ENCODE measurements at places on chromosomes 4 and X.
A peak's percentile ranks its signal among the peaks of the same experiment; 100 is the strongest.

- DNase-seq: no peak
These were observed 176.8 kb downstream of the LARP7 start for GRCh38 chr4:112813790-112814189.

DNA sequence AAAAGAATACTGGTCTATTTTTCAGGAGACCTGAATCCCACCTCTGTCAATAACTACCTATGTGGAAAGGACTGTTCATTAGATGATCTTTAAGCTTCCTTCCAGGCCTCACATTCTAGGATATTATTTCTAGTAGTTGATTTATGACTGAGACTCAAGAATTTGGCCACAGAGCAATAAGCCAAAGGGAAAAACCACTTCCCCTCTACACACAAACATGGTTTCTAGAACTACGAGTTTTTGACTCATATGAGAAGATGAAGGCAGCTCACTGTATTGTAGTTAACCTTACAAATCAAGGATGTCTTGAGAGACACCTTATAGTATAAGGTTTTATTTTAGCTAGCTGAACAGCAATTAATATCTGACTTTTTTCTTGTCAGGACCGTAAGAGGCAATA, 36.9 kb upstream of the GDPD2 start:
- DNase-seq: no peak

DNA sequence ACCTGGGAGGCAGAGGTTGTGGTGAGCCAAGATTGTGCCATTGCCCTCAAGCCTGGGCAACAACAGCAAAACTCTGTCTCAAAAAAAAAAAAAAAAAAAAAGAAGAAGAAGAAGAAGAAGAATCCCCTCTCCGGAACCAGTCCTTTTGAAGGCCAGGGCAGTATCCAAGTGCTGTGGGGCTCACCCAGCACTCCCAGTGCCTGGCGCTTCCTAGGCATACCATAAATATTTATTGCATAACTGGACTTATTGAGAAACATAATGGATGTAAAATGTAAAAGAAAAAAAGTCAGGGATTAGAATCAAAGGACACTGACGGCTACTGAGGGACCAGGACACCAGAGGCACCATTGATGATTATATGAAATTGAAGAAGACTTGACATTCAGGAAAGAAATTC, 162.1 kb upstream of the KIT start:
- no peak for DNase-seq

GRCh38 chr4:38364383-38364963, 299.5 kb upstream of the KLF3 start:
- no peak for DNase-seq

GRCh38 chr4:125760201-125760819, 445.6 kb downstream of the FAT4 start:
- DNase-seq: no peak

- DNase-seq: peak; percentile 63
These were observed 47.8 kb upstream of the SETD7 start for GRCh38 chr4:139603576-139604410.

GRCh38 chr4:162343967-162344366, 180.2 kb upstream of the FSTL5 start:
- no peak for DNase-seq

GRCh38 chr4:4837316-4837715, 22.1 kb upstream of the MSX1 start:
- no peak for DNase-seq

- no peak for DNase-seq
These were observed 239.7 kb upstream of the CLNK start for GRCh38 chr4:10924274-10924673.

DNA sequence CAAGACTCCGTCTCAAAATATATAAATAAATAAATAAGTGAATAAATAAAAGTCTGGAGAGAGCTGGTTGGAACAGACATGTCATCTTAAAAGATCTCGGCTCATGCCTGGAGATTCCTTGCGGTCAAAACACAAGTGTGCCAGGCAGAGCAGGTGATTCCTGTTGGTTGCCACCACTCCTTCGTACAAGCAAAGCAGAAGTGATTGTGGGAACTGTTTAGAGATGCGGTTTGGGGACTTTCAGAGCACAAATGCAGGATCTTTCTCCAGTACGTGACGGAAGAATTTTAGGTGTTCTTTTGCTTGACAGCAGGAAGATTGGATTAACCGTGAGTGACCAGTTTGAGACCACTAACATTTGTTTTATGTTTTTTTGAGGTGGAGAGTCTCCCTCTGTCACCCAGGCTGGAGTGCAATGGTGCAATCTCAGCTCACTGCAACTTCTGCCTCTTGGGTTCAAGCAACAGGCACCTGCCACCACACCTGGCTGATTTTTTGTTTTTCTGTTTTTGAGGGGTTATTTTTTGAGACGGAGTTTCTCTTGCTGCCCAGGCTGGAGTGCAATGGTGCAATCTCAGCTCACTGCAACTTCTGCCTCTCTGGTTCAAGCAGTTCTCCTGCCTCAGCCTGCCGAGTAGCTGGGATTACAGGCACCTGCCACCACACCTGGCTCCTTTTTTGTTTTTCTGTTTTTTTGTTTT, 2.8 kb upstream of the CRLF2 start:
- peak; percentile 45 for DNase-seq

- DNase-seq: no peak
These were observed 64.4 kb upstream of the PDLIM3 start for GRCh38 chr4:185599553-185600243.

GRCh38 chrX:143788265-143788664, 67.7 kb upstream of the SPANXN2 start:
- peak; percentile 0 for DNase-seq

DNA sequence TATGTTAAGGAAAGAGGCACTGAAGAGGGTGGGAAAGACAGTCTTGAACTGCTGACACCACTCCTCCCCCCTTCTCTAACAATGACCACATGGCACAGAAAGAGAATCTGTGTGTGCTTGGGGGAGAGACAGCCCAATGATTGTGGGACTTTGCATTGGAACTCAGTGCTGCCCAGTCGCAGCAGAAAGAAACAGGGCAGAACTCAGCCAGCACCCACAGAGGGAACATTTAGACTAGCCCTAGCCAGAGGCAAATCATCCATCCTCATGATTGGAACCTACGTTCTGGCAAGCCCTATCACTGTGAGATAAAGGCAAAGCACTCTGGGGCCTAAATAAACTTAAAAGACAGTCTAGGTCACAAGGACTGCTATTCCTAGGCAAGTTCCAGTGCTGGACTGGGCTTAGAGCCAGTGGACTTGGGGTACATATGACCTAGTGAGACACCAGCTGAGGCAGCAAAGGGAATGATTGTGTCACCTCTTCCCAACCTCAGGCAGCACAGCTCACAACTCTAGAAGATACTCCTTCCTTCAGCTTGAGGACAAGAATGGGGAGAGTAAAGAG, 132.8 kb upstream of the S100G start:
- no peak for DNase-seq

GRCh38 chr4:102778720-102779119, 18.0 kb upstream of the MANBA start:
- DNase-seq: no peak

GRCh38 chr4:54217642-54218495, 11.2 kb upstream of the PDGFRA start:
- peak; percentile 80 for DNase-seq
